ENCODE measurements at places on chromosomes 1 and 21. TPM values are rescaled to one million over a fixed set of nuclear protein-coding genes. Genes with fewer than 3 reads are reported as not detected.
A peak's percentile ranks its signal among the peaks of the same experiment; 100 is the strongest.

- no peaks in the 10 kb centered on the region for H3K27me3 ChIP-seq
- H3K4me3 ChIP-seq = no peak overlapping the region
- no peaks in the 10 kb centered on the region for H3K36me3 ChIP-seq
- DNase-seq = no peak
Measured at GRCh38 chr1:3690282-3691065, 38.2 kb downstream of the TP73 start.

GRCh38 chr1:226870026-226870400 lies 403 bp upstream of the PSEN2 start:
- no peak for DNase-seq
- H3K4me1 ChIP-seq = peaks cover 16% of the 10 kb centered on the region
- peak overlapping the region; percentile 78 for H3K27ac ChIP-seq
- H3K36me3 ChIP-seq = peaks cover under 1% of the 10 kb centered on the region

GRCh38 chr1:21121764-21122471 lies 54.8 kb downstream of the EIF4G3 start:
- no peak overlapping the region for H3K4me3 ChIP-seq
- no peak overlapping the region for H3K27ac ChIP-seq
- H3K27me3 ChIP-seq = no peaks in the 10 kb centered on the region
- DNase-seq = no peak
- H3K36me3 ChIP-seq = peaks cover 17% of the 10 kb centered on the region

DNA sequence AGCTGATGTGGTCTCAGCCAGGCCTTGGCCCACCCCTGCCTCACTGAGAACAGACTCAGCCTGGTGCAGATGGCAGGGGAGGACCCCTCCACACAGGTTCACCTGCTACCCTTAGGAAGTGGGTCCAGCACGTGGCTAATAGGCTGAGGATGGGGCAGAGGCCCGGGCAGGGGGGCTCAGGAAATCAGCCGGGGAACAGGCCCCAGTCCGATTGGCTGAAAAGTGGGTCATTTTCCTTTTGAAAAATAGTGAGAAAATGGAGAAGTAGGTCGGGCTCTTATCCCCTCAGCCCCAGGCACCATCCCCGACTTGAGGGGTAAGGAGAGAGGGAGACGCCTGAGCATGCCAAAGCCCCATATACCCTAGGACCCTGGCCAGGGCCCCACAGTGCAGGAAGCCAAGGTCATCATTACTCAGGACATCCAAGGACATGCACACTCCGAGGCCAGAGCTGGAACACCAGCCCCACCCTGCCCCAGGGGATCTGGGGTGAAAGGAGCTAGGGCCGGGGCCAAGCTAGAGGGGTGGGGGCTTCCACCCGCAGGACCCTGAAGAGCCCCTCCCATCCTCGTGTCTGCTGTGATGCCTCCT lies 11.0 kb downstream of the DLGAP3 start:
- no peaks in the 10 kb centered on the region for H3K4me1 ChIP-seq
- H3K4me3 ChIP-seq = no peak overlapping the region
- H3K27me3 ChIP-seq = peaks cover 11% of the 10 kb centered on the region
- DNase-seq = no peak
- H3K36me3 ChIP-seq = no peaks in the 10 kb centered on the region
- no peak overlapping the region for H3K27ac ChIP-seq

- no peaks in the 10 kb centered on the region for H3K4me1 ChIP-seq
- H3K4me3 ChIP-seq = no peak overlapping the region
- H3K27ac ChIP-seq = no peak overlapping the region
- peak; percentile 25 for DNase-seq
- no peaks in the 10 kb centered on the region for H3K27me3 ChIP-seq
Measured at GRCh38 chr1:87644579-87645190, 316.0 kb downstream of the LMO4 start.

DNA sequence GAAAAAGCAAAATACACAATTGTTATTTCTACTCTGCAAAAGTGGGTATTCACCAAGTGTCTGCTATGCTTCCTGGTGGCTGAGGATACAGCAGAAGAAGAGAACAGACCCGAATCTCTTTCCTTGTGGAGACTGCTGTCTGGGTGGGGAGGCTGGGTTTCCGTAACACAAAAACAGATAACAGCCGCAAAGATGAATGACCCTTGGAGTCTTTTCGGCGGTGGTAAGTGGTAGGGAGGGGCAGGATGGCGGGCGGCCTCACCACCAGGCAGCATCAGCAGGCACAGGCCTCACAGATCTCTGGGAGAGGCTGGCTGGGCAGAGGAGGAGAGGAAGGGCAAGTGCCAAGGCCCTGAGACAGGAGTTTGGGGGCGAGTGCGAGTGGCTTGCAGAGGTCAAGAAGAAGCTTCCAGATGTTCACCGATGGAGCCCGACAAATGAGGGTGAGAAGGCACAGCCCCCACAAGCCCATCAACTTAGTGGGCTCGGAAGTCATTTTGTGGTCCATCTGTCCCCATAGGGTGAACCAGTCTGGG lies 164.2 kb downstream of the RHOU start:
- H3K4me1 ChIP-seq = peaks cover 2% of the 10 kb centered on the region
- no peak for DNase-seq
- no peak overlapping the region for H3K27ac ChIP-seq
- H3K4me3 ChIP-seq = no peak overlapping the region
- no peaks in the 10 kb centered on the region for H3K36me3 ChIP-seq

- peaks cover 5% of the 10 kb centered on the region for H3K4me1 ChIP-seq
- no peaks in the 10 kb centered on the region for H3K36me3 ChIP-seq
- no peak overlapping the region for H3K27ac ChIP-seq
- peaks cover 5% of the 10 kb centered on the region for H3K27me3 ChIP-seq
- peak overlapping the region; percentile 39 for H3K4me3 ChIP-seq
Measured at GRCh38 chr1:248243204-248243603, 12.0 kb downstream of the OR2M4 start.

DNA sequence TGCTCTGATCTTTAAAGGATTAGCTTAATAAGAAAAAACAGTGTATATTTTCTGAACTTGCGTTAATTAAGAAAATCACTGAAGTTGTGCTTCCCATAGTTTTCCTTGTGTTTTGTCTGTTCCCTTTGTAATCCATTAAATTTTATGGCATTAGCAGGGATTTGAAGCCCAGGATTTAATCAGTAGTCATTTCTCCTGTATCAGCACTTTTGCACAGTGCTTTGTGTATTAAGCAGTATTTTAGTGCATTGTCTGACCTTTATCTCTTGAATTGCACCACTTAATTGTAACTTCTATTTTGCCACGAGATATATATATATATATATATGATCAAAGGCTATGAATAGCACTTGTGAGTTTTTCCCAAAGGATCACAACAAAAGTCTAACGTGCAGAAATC lies 133.7 kb downstream of the S1PR1 start:
- H3K36me3 ChIP-seq = peaks cover 3% of the 10 kb centered on the region
- H3K27me3 ChIP-seq = peaks cover 20% of the 10 kb centered on the region
- DNase-seq = no peak
- H3K4me1 ChIP-seq = peaks cover 13% of the 10 kb centered on the region

DNA sequence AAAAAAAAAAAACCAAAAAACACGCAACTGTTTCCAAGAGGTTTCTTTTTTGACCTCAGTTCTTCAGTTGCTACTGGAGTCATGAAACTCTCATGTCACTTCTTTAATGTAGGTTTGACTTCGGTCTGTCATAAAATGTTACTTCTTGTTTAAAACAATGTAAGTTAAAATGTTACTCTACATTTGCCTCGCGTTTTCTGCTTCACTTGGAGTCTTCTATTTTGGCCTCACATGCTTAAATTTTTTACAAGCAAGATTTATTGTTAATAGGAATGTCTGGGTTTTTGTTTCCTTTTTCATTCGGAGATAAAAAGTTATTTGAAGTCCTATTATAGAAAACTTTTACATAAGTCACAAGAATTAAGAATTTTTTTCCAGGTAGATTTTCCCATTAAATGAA lies 880.2 kb downstream of the LTN1 start:
- no peaks in the 10 kb centered on the region for H3K27me3 ChIP-seq
- H3K36me3 ChIP-seq = no peaks in the 10 kb centered on the region
- H3K4me3 ChIP-seq = no peak overlapping the region
- H3K27ac ChIP-seq = no peak overlapping the region

DNA sequence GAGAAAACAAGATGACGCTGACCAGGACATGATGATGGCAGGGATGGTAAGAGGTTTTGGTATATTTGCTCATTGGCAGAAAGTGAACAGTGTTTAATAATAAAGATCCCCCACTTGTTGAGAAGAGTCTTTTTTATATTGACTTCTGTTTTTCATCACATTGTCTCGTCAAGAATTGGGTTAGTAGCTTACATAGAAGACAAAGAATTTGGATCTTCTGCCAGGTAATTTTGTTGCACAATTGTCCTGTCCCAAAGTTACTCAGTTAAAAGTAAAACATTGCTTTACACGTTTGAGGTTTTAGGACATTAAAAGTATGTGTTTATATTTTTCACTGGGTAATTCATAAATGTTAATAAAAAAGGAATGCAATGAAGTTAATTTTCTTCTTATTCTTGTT lies 48.3 kb upstream of the LAMC2 start:
- no peaks in the 10 kb centered on the region for H3K4me1 ChIP-seq
- peaks cover 16% of the 10 kb centered on the region for H3K27me3 ChIP-seq
- no peak overlapping the region for H3K27ac ChIP-seq
- H3K4me3 ChIP-seq = no peak overlapping the region
- H3K36me3 ChIP-seq = no peaks in the 10 kb centered on the region

DNA sequence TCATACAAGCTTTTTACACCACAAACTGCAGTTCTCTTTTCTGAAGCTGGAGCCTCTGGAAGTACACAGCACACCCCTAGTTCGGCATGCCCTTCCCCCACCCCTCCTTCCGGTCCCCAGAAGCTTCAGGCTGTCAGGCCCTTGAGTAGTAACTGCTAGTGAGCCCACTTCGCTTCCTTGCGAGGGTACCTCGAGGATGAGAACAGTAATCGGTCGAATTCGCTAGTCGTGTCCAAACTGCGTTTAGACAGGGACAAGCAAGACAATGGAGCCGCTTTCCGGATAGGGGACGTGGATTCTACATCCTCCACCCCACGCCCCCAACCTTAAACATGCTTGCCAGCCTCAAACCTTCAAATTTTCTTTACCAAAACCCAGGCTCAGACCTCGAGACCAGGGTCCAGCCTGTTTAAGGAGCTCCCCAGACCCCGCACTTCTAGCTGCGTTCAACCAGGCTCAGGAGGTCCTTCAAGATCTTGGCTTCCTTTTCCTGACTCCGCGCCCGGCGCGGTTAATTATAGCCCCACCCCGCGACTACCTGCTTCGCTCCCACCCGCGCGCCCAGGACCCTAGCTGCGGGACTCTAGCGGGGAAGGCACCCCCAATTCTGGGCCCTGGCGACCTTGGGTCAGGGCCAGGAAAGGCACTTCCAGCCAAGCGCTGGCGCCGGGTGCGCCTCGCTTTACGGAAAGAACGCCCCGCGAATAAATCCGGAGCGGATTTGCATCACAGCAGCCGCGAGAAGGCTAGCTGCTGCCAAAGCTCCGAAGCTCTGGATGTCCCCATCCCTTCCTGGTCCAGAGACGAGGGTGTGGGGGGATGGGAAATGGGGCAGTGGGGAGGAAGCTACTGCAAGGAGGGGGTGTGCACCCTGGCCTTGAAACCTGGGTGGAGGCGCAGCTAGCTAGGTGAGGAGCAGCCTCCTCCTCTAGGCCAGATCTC lies 8.1 kb upstream of the TSPAN1 start:
- peaks cover 13% of the 10 kb centered on the region for H3K4me1 ChIP-seq
- H3K4me3 ChIP-seq = peak overlapping the region; percentile 86
- peaks cover 24% of the 10 kb centered on the region for H3K27me3 ChIP-seq
- H3K36me3 ChIP-seq = no peaks in the 10 kb centered on the region
- H3K27ac ChIP-seq = peak overlapping the region; percentile 80

GRCh38 chr1:7459914-7460313 lies 311.2 kb upstream of the VAMP3 start:
- no peaks in the 10 kb centered on the region for H3K4me1 ChIP-seq
- no peaks in the 10 kb centered on the region for H3K36me3 ChIP-seq
- H3K27ac ChIP-seq = no peak overlapping the region
- H3K27me3 ChIP-seq = no peaks in the 10 kb centered on the region
- no peak overlapping the region for H3K4me3 ChIP-seq

GRCh38 chr1:240099748-240100147 lies 8.1 kb downstream of the FMN2 start:
- no peaks in the 10 kb centered on the region for H3K4me1 ChIP-seq
- H3K36me3 ChIP-seq = no peaks in the 10 kb centered on the region
- H3K27me3 ChIP-seq = peaks cover 8% of the 10 kb centered on the region

DNA sequence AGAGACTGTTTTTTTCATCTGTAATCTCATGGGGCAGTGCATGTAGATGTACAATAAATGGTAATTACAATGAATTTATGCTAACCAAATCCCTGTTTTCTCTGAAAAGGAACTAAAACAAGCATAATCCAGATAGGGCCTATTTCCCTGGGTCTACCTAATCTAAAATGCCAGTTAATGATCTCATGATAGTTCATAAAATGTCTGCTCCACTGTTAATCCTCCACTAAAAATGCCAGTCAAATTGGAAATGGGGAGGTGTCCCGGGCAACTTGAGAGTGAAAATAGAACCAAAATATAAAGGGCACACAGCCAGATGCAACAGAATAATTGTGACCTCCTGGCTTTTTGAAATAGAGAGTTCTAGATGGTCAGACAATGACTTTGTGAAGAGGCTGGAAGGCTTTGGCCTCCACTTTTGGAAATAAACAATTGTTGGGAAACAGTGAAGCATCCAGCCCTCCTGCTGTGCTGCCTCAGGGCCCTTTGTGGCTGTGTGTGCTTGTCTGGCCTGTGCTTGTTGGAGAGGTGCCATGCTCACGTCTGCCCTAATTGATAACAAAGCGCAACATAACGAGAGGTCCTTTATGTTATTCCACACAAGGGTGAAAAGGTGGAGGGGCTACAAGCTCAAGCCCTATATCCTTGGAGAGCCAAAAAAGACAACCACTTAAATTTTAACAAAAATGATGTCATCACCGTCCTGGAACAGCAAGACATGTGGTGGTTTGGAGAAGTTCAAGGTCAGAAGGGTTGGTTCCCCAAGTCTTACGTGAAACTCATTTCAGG lies 97.7 kb downstream of the ATP5PO start:
- DNase-seq = no peak
- H3K27ac ChIP-seq = no peak overlapping the region
- no peaks in the 10 kb centered on the region for H3K36me3 ChIP-seq
- no peak overlapping the region for H3K4me3 ChIP-seq
- peaks cover 7% of the 10 kb centered on the region for H3K4me1 ChIP-seq

DNA sequence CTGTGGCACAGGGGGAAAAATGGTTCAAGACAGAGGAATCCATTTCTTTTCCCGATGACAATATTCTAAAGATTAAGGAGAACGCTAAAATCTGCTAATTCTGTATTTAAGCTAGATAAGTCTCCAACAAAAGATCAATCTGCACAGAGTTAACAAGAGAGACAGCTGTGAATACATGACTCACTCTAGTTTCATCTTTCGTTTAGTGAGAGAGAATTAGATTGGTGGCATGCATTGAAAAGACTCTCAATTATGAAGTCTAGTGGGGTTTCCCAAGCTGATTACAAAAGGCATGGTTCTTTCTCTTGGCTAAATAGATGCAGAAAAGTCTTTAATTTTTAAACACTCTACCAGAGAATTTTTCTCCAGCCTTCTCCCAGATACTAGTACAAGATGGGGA lies 34.4 kb downstream of the CAPN9 start:
- DNase-seq = no peak
- no peaks in the 10 kb centered on the region for H3K36me3 ChIP-seq
- no peak overlapping the region for H3K4me3 ChIP-seq
- H3K4me1 ChIP-seq = no peaks in the 10 kb centered on the region
- H3K27me3 ChIP-seq = peaks cover 4% of the 10 kb centered on the region

Gene KIF17
- not detected for total RNA-seq

Gene MYCL
- 0.42 TPM for total RNA-seq

Gene CDC73
- 56.0 TPM for total RNA-seq

Gene CRNN
- total RNA-seq = not detected

Gene HSPB7
- not detected for total RNA-seq

Gene SPRR4
- total RNA-seq = not detected

Gene TTC24
- 4.6 TPM for total RNA-seq

Gene LORICRIN
- total RNA-seq = not detected

Gene IGSF3
- 2.2 TPM for total RNA-seq

Gene LCE3E
- not detected for total RNA-seq

Data from activated CD4-positive, alpha-beta T cell treated with anti-CD3 and anti-CD28 coated beads, Interleukin-2, amount 10 ng/mL, durations not matched to agents 24 days and 14 days (primary cell).